Activated CD4-positive, alpha-beta T cell treated with anti-CD3 and anti-CD28 coated beads, Interleukin-2, amount 10 ng/mL, durations not matched to agents 24 days and 14 days (primary cell): ENCODE measurements at places on chromosomes 7 and 10. TPM values are rescaled to one million over a fixed set of nuclear protein-coding genes. Genes with fewer than 3 reads are reported as not detected.
A peak's percentile ranks its signal among the peaks of the same experiment; 100 is the strongest.

GRCh38 chr10:51257511-51258248 is 183.4 kb downstream of the PRKG1 start:
- DNase-seq, result no peak

DNA sequence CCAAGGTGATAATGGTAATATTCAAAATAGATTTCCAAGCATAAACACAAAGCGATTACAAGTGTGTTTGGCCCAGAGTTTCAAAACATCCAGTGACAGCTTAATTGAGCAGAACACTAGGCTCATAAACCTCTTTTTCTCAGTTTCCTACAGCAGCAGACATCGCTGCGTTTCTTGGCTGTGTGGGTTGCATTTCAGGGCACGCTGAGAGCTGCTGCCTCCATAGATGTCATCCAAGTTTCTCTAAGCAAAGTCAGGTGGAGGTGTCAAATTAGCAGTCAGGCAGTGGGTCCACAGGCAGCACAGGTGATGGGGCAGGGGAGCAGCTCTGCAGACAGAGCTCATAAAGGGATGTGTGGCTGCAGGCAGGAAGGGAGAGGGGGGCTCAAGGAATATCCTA is 50.5 kb upstream of the COL13A1 start:
- DNase-seq, result no peak

- no peak for DNase-seq
These were observed 39.0 kb downstream of the DIP2C start for GRCh38 chr10:650441-650851.

- DNase-seq, result no peak
These were observed 57.5 kb downstream of the CACNB2 start for GRCh38 chr10:18197706-18198105.

DNA sequence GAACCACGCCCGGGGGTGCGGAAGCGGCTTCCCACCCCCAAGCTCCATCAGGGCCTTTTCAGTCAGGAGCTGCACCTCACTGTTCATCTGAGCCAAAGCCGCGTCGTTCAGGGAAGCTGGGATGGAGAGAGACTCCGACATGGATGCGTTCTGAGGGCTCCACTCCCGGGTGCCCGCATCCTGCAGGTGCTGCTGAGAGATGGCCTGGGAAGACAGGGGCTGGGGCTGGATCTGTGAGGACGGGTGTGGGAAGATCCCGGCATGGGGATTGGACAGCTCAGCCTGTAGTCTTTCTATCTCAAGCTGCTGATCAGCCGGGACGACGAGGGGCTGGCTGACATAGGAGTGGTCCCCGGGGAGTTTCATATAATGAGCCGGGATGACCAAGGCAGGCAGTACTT is 45.0 kb upstream of the NMT2 start:
- no peak for DNase-seq

DNA sequence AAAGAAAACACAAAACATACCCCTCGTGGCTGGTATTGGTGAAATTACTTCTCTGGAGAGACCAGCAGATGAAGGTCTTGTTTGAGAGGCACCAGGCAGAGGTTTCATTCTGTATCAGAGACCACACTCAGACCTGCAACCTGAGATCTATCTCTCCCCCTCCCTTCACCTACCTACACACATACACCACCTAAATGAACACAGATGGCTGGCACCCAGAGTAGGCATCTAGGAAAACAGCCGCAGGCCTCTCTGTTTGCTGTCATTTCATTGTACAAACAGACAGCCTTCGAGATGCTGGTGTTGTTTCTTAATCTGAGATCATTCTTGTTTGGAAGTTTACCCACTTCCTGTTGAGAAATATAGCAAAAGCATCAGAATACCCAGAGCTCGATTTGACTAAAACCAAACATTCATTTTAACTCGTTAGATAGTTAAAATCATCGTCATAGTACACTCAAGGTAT is 173.9 kb upstream of the SLC25A13 start:
- peak; percentile 74 for DNase-seq

ITGB8 gene
- not detected in 2 replicates for total RNA-seq

STX1A gene
- 19.0 and 19.4 TPM in 2 replicates for total RNA-seq

LDB3 gene
- total RNA-seq, result 0.07 TPM in 1 of 2 replicates, not detected in the other

HOXA6 gene
- total RNA-seq, result not detected in 2 replicates
